Cardiac septum (tissue), 1 donor: ENCODE measurements at places on chromosomes 13 and 19.

DNA sequence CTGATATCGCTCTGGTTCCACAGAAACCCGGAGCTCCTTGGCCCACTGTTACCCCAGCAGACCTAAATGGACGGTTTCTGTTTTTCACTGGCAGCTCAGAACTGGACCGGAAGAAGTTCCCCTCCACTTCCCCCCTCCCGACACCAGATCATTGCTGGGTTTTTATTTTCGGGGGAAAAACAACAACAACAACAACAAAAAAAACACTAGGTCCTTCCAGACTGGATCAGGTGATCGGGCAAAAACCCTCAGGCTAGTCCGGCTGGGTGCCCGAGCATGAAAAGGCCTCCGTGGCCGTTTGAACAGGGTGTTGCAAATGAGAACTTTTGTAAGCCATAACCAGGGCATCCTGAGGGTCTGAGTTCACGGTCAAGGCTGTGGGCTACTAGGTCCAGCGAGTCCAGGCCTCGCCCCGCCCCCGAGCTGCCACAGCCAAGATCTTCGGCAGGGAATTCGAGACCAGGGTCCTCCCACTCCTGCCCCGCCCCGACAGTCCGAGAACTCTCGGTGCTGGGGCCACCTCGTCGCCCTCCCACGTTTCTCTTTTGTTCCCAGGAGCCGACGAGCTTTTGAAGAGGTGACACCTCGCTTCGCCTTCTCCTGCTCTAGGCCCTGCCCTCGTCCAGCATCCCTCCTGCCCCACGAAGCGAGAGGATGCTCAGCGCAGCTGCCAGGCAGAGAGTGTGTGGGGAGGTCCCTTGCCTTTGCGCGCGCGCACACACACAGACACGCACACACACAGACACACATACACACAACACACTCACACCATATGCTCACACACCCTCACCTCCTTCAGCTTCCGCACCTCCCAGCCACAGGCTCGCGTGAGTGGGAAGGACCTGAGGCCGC, 8.8 kb downstream of the ZIC2 start:
- DNase-seq, result no peak

GRCh38 chr13:36275190-36276002, 22.2 kb downstream of the CCDC169 start:
- no peak for DNase-seq

DNA sequence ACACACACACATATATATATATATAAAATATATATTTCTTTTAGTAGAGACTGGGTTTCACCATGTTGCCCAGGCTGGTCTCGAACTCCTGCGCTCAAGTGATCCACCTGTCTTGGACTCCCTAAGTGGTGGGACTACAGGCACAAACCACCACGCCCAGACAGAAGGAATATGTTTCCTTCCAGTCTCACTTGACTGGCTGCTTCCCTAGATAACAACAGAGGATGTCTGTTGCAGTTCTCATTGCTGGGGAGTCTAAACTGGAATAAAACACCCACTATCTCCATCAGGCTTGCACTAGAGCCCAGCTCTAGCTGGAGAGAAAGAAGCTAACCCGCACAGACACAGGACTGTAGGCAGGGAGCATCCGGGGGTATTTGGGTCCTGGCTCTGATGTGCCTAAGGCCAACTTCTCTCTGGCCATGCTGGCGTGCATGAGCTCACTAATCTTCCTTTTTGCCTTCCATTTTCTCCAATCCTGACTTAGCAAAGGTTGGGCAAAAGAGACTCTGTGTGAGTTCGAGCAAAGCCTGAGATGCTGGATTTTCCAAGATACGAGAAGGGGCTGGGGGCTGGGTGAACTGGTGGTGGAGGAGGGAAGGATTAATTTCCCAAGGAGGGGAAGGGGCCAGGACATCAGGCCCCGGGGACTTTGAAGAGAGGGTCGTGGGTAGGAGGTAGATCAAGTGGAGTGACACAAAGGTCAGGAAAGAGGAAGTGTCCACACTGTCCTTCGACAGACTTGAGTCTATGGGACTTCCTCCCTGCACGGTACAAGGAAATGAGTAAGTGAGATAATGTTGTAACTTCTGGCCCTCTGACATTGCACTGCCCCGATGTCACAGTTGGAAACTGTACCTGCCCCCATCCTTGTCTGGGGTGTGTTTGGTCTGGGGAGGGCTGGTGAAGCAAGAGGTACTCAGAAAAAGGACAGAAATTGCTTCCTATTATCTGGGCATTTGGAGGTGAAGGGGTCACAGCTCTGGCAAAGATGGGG, 22.5 kb upstream of the ALOX5AP start:
- DNase-seq, result peak; percentile 83

DNA sequence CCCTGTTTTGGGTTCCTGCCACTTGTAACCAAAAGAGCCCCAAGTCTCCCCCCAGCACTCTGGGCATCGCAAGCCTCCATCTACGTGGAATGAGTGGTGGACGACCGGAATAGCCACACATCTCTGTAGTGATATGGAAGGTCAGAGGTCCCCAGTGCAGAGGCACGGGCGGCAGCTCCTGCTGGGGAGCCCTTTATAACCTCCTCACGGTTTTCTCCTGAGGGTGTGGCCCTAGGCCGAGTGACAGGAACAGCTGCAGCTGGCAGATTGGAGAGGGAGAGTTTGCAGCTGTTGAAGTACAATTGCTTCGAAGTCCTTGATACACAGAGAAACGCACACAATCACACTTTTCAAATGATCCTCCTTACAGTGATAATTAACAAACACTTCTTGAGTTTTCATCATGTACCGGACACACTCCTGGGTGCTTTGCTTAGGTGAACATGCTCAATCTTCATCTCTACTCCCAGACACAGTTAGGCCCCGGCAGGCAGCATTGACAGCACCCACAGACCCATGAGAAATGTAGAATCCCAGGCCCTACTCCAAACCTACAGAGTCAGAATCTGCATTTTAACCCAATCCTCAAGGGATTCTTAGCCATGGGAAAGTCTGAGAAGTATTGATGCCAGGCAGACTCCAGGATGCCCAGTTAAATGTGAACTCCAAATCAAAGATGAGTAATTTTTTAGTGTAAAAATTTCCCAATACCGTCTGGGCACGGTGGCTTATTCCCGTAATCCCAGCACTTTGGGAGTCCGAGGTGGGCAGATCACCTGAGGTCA, 4.9 kb upstream of the ZNF787 start:
- DNase-seq, result no peak
